ENCODE measurements at places on chromosomes 1 and 21.

DNA sequence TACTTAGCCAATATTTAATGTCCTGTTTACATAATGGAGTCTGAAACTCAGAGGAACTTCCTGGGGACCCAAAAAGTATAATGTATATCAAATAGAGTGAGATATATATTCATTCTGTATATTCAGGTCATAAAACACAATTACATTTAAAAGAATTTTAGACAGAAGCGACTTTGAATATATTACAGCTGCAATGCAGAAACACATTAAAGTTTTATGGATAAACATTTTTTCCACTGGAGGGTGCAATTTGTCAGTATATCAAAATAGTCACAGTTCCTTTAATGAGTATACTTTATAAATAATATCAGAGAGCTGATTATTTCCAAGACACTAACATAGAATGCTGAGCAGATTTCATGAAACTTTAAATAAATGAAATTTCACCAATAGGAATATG is 43.9 kb upstream of the CRB1 start:
- DNase-seq = no peak

GRCh38 chr1:211583011-211583992 is 4.3 kb upstream of the SLC30A1 start:
- no peak for DNase-seq

DNA sequence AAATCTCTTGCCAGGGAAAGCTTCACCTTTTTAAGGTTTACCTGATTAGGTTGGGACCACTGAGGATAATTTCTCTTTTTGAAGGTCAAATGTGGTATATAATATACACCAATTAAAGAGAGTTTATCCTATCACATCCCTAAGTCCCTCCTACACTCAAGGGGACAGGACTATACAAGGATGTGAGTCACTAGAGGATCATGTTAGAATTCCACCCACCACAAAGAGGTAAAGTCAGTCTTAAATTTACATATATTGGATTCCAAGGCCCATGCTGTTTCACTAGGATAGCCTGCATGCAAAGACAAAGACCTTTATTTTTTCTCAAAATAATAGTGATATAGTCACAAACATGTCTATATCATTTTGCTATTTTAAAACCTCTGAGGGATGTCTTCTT is 164.4 kb downstream of the GIPC2 start:
- DNase-seq = no peak

DNA sequence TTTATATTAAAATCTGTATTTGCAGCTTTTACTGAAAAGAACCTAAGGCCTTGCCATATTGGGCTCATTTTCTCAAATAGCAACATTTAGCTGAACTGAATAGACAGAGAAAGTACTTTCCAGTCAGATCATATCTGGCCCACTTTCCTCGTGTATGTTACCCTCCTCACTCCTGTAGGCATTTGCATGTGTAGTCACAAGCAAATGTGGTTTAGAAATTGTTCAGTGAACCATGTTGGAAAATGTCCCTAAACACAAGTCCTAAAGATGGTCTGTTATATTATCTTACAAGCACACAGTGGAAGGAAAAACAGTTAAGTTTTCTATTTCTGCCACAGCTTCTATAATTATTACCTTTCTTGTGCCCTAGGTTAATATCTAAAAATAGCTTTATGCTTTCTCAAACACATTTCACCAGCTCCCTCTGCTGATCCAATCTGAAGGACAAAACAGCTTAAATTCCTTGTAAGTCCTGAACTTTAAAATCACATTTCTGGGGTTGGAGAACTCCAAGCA is 606 bp upstream of the FMO4 start:
- DNase-seq = no peak

DNA sequence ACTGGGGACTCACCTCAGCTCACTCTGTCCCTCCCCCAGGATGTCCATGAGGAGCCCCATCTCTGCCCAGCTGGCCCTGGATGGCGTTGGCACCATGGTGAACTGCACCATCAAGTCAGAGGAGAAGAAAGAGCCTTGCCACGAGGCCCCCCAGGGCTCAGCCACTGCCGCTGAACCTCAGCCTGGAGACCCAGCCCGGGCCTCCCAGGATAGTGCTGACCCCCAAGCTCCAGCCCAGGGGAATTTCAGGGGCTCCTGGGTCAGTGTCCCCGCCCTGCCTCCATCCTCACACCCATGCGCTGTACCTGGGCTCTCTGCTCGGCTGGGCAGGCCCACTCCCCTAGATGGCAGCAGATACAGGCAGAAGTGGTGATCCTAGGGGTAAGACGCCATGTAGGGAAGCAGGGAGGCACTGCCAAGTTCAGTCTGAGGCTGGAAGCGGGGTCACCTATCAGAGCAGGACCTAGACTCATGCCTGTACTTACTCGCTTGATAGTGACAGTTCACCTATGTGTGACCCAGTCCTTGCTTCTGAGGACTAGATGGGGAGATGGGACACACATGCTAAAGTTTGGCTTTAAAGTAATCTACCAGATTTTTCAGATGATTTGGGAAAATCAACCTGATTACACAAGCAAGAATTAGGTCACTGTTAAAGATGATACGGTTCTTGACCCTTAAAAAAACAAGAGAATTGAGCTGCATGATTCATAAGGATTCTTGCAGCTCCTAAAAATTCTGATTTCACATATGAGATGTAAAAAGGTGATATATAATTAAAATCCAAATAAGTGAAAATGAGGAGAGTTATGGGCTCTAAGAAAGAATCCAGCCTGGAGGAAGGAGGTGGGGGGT is 38.7 kb downstream of the ETNK2 start:
- DNase-seq = no peak

GRCh38 chr1:112869895-112870294 is 86.1 kb downstream of the SLC16A1 start:
- DNase-seq = no peak

DNA sequence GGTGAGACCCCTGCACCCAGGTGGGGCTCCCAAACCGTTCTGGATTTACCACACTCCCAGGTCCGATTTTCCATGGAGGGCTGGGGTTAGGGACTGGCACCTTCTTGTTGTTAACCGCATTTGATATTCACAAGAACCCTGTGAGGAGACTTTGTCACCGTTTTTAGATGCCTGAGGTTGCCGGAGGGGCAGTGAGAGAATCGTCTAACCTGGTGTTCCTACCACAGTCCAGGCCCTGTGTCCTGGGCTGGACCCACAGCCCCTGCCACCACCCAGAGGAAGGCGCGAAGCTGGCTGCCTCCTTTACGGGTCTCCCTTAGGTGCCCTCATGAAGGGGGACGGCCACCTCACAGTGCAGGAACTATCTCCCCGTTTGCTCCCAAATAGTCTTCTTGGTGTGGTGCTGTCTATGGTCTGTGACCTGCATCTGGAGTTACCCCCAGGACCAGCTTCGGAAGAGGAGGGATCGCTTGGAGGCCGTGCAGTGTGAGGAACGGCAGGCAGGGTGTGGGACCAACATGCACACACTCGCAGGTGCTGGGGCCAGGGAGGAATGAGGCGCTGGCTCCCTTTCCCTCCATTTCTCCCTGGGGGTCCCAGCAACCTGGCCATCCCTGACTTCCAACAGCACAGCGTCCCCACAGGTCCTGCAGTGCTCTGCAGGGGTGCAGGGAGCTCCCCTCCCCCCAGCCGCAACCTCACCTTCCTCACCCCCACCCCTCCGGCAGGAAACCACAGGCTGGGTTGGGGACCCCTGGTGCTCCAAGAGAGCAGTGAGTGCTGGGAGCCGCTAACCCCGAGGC is 7.0 kb downstream of the SIM2 start:
- no peak for DNase-seq

GRCh38 chr1:71135571-71135970 is 54.7 kb upstream of the ZRANB2 start:
- no peak for DNase-seq

GRCh38 chr1:18384471-18384870 is 96.3 kb upstream of the KLHDC7A start:
- no peak for DNase-seq

DNA sequence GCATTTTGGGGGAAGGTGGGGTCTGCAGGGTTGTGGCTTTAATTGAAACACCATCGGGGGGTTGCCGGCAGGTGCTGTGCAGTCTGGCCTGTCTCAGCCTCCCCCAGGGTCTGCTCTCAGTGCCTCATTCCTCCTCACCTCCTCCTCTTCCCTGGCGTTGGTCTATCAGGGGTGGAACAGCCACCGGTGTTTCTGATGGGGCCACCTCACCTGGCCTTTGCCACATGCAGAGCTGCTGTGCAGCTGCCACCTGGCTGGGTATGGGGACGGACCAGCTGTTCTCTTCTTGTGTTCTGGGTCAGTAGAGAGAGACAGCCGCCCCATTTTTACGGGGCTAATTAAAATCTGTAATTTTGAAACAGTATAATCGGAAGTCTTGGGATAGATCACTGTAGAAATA is 53.9 kb downstream of the SPSB1 start:
- DNase-seq = no peak

DNA sequence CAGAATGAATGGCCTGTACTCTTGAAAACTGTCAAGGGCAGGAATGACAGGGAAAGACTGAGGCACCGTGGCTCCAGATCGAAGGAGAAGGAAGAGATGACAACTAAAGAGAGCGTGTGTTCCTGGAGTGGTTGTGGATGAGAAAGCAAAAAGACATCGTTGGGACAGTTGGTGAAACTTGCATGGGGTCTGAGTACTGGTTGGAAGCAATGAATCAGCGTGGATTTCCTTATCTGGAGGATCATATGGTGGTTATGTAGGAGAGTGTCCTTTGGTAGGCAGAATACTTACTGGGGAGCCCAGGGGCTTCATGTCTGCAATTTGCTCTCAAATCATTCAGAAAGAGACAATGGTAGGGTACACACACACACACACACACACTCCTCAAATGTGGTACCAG is 13.9 kb downstream of the LEMD1 start:
- DNase-seq = no peak

GRCh38 chr21:35351434-35351833 is 302.3 kb upstream of the RUNX1 start:
- DNase-seq = no peak

GRCh38 chr1:23597635-23598388 is 38.5 kb upstream of the ID3 start:
- no peak for DNase-seq

- no peak for DNase-seq
Measured at GRCh38 chr1:33327587-33328325, 6.9 kb upstream of the A3GALT2 start.

DNA sequence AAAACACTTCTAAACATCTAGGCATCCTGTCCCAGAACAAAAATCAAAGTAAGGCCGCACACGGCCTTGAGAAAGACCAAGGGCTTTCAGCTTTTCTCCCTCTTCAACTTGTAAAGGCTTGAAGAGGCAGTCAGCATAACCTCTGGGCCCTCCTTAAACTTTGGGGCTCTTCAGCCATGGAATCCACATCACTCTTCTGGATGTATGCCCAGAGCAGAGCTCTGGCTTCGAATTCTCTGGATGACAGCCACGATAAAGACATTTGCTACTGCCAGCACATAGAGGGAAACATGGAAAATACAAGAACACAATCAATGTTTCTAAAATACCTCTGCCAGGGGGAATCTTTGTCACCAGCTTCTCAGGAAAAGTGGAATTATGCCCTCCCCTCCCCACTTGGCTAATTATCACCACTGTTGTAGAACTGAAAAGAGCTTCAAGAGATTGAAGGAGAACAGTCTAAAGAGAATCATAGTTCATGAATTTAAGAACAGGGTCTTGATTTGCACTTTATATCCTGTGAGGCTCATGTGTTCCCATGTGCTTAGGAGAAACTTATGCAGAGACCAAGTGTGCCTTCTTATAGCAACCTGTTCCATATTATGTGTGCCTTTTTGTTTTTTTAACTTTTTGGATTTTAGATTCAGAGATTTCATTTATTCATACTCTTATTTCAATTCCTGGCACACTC is 39.0 kb upstream of the DPT start:
- DNase-seq = no peak

- DNase-seq = no peak
Measured at GRCh38 chr1:203168991-203169390, 6.6 kb downstream of the MYBPH start.

- DNase-seq = no peak
Measured at GRCh38 chr1:173016419-173016818, 34.3 kb downstream of the TNFSF18 start.

DNA sequence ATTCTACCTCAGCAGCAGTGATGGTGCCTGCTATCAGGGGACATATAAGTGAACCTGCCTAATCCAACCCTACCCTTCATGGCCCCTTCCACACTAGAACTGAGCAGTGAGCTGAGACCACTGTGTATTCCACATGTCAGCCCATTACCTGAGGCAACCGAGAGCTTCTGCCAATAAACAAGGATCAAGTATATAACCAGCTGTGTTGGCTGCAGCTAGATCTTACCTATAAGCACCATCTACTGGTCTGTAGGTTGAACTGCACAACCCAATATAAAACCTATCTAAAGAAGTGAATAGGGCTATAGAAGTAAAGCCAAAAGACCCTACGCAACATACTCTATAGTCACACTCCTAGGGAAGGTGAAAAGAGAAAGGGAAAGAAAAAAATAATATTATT is 376.9 kb downstream of the HHIPL2 start:
- no peak for DNase-seq

- no peak for DNase-seq
Measured at GRCh38 chr1:1130206-1131120, 14.6 kb upstream of the C1orf159 start.

- no peak for DNase-seq
Measured at GRCh38 chr1:78434351-78434750, 56.4 kb upstream of the PTGFR start.

DNA sequence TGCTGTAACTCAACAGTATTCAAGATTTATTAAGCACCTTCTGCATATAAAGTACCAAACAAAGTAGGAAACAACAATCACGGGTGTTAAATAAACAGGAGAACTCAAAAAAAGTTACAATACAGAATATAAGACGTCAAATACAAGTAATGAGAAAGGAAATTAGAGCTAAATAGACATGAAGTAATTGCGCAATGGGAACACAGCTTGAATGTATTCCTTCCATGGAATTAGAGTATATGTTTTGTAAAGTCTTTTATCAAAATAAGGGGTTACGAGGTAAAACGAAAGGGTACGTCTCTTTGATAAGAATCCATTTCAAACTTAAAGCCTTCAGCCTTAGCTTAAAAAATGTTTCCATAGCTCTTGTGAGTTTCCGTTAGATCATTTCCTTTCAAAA is 109.1 kb downstream of the SPATA6 start:
- no peak for DNase-seq

- no peak for DNase-seq
Measured at GRCh38 chr21:16378525-16378924, 648.7 kb downstream of the USP25 start.

DNA sequence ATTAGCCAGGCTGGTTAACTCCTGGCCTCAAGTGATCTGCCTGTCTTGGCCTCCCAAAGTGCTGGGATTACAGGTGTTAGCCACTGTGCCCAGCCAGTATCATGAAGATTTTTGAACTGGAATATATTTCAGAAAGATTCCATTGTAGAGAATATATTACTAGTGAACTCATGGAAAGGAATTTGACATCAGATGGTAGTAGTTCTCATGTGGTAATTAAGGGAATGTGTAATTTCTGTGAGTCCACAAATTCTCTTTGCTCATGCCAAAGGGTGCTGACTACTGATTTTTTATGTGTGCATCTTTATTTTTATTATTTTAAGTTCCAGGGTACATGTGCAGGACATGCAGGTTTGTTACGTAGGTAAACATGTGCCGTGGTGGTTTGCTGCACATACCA is 10.4 kb downstream of the DTL start:
- no peak for DNase-seq
